Activated T-helper 1 cell treated with Interleukin-2 at 50 U/mL for 16 hours (primary cell): ENCODE measurements at places on chromosomes 5 and 9.

DNA sequence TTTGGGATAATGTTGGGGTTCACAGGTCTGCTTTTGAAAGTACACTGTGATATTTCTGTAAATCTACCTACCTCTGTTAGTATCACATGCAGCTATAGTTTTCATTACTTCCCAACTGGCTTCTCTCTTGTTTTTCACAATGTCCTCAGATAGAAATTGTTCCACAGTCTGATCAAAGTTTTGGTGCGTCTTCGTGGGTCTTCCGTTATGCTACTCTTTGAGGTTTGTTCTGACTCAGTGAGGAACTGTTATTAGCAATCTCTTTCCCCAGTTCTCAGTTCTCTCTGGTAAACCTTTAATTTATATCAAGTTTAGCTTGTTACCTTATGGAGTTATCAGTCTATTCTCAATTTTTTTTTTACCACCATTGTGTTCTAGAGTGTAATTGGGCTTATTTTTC lies 2061.2 kb upstream of the CDH9 start:
- DNase-seq: no peak

- no peak for DNase-seq
Measured at GRCh38 chr9:35892051-35892450, 14.0 kb upstream of the HRCT1 start.

DNA sequence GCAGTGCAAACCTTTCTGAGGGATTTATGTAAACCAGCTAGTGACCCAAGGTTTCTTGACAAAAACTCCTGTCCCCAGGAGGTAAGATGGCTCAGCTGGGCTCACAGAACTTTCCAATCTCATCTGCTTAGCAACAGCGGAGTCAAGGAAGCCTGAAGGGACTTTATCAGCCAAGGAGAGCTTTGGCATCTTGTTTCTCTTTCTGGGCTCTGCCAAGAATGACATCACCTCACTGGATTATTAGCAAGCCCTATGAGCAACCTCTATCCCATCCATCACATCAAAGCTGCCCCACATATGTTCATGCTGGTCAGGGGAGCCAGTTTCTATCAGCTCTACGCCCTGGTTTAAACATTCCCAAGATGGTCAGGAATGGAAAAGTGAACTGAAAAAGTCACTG lies 461.3 kb downstream of the ENC1 start:
- DNase-seq: no peak

DNA sequence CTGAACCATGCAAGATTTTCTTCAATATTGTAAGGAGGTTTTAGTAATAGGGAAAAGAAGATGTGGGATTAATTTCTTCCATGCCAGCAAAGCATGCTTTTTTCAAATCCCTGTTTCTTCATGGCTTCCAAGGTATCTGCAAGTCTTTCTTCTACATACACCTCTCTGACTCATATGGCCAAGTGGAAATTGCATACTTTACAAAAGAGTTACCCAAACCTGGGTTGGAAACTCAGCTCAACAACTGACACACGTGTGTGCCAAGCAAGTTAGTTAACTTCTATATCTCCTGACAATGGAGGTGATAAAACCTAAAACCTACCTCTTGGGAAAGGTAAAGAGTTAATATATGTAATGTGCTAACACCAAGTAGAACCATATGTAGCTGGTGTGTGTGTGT lies 28.5 kb upstream of the MAMDC2 start:
- no peak for DNase-seq

DNA sequence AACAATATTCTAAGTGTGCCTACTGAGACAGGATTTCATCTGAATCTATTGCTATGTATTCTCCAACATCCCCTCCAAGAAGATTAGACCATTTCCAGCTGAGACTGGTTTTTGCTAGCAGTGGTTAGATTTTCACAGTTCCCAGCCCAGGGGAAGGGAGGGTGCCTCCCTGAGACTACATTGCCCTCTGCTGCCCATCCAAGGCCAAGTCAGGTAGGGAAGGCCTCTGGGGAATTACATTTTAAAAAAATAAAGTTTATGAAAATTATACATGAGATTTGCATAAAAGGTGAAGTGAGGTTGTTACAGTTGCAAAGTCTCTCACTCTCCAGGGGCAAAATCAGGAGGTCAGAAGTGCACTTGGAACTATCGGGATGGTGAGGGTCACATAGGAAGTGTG lies 28.0 kb upstream of the SYK start:
- DNase-seq: no peak

DNA sequence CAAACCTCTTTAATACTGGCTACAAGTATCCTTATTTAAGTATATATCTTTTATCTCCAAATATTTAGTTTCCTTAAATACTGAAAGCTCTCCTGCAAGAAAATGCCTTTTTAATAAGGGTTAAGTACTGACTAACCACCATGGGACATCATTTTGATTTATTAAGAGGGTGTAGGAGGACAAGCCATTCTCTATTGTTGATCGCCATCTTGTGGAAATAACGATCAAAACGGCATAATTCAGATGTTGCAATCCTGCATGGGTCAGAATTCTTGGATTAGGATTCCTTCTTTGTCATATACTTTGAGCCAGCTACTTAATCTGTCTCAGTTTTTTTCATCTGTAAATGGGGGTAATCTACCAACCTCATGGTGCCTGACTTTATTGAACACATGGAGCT lies 28.7 kb upstream of the C5orf46 start:
- no peak for DNase-seq

- DNase-seq: no peak
Measured at GRCh38 chr9:13330396-13331004, 51.0 kb upstream of the MPDZ start.

- no peak for DNase-seq
Measured at GRCh38 chr9:137784641-137785513, 92.7 kb upstream of the CACNA1B start.

GRCh38 chr5:40001796-40002195 lies 577.0 kb upstream of the DAB2 start:
- no peak for DNase-seq

DNA sequence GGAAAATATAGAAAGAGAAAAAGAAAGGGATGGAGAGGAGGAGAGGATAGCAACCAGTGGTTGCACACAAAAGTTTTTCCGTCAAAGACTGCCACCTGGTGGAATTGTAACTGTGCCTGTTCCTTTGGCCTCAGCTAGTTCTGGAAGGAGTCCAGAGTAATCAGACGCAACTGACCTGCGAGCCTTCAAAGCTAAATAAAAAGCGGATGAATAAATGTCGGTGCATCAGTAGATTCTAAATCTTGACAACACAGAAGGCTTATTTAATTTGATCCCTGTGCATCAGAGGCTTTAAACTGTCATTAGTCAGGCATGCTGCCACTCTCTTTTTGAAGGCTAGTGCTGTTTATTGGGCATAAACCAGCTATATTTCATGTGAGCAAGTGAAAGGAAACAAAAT lies 132.9 kb upstream of the ACO1 start:
- DNase-seq: no peak

DNA sequence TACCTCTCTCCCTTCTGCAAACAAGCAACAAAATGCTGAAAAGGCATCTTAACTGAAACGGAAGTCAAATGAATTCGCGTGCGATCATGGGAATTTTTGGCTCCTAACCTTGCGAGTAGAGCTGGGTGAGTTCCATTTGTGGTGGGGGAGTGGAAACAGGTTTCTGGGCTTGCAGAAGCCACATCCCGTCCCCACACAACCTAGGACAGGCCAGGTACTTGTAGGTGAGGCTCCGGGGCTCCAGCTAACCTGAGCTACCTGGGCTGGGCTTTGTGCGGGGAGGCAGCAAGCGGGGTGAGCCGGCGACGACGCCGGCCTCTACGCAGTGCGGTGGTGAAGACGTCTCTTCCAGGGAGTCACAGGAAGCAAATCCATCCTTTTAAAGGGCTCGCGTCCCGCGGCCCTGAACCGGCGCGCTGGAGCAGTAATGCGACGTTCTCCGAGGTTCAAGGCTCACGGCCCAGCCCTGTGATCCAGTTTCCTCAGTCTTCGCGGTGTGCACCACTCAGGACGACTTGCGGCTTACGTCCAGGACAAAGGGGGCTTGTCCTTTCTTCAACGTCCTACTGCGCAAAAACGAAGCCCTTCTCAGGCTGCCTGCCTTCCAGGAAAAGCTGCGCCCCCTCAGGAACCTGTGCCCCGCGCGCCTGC lies 567 bp upstream of the SPIN1 start:
- DNase-seq: peak; percentile 30

- no peak for DNase-seq
Measured at GRCh38 chr9:137788561-137789294, 88.9 kb upstream of the CACNA1B start.

- DNase-seq: no peak
Measured at GRCh38 chr5:123180676-123181393, 91.8 kb downstream of the PRDM6 start.

- DNase-seq: no peak
Measured at GRCh38 chr5:91245871-91246270, 137.2 kb downstream of the ARRDC3 start.

GRCh38 chr5:133357758-133358157 lies 254.6 kb downstream of the FSTL4 start:
- no peak for DNase-seq

GRCh38 chr5:172501708-172502320 lies 47.5 kb upstream of the SH3PXD2B start:
- DNase-seq: no peak

GRCh38 chr9:134225816-134226215 lies 61.5 kb upstream of the RNU6ATAC start:
- DNase-seq: no peak

DNA sequence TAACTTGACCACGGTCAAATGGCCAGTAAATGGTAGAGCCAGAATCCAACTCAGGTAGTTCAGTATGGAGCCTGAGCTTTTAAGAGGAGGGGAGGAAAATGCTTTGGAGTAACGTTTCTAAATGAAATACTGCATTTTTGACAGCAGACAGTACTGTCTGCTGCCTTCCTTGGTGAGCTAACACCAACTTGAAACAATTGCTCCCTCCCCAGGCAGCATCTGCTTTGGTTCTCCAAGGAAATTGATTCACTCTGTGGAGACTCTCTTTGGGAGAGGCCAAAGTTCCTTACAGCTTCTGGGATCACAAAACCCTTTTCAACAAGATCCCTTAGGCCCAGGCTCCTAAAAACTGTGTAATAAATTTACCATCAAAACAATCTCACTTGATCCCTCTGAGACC lies 75.2 kb upstream of the SSBP2 start:
- DNase-seq: no peak

GRCh38 chr5:113735751-113736150 lies 222.3 kb downstream of the YTHDC2 start:
- DNase-seq: no peak

- DNase-seq: no peak
Measured at GRCh38 chr5:41735213-41735612, 135.0 kb downstream of the OXCT1 start.

DNA sequence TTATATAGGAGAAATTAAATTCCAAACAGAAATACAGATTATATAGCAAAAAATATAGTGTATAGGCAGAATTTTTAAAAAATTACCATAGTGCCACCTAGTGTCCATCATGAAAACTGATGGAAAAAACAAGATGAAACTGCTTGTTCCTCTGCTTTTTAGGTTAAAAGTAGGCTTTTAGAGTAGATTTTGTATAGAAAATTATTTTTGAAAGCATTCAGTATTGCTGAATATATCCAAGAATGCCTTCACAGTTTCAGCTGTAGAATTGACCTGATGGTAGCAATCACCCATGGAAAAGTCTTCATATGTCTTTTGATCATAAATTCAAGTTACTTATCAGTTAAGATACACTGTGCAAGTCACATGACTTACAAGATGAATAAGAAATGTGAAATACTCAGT lies 19.7 kb downstream of the RIOK2 start:
- no peak for DNase-seq

GRCh38 chr5:179253730-179254129 lies 91.5 kb downstream of the ADAMTS2 start:
- no peak for DNase-seq

DNA sequence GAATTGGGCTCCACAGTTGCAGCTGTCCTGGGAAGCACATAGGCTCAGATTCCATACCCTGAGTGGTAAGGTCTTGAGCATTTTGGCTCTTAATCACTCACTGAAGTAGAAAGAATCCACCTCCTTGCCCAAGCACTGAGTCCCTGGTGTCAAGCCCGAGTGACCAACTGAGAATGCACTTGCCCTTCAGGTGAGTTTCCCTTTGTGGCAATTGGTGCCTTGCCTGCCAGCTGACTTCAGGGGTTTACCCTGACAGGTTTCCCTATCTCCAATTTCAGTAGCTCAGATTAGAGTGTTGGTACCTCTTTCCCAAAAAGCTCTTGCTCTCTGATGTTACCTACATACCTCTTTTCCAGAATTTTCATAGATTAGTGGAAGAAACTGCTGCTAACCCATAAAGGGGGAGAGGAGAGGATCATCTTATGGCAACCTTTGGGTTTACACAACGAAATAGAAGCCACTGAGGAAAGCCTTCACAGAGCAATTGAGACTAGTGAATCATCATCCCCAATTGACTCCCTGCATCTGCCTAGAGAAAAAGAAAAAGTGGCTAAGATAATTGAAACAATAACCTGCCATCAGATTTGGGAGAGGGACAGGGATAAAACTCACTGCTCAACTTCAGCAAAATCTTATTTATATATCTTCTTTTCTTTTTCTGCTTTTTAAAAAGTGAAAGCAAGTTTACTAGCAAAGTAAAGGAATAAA lies 48.6 kb downstream of the CCL28 start:
- no peak for DNase-seq

DNA sequence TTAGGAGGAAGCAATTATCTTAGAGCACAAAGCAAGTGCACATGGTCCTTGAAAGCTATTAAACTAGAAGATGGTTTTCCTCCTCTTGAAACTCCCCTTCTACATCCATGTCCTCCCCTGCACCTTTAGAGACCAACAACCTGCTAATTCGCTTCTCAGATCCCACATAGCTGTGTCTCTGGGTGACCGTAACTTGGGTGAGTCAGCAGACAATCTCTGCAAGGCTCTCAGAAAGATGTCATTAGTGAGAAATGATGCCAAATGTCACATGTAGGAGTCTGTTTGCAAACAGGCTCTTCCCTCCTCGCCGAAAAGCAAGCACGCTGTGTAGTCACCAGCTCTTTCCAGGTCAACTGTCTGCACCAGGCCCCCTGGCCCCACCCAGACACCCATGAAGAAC lies 291.8 kb downstream of the SLIT3 start:
- DNase-seq: no peak

DNA sequence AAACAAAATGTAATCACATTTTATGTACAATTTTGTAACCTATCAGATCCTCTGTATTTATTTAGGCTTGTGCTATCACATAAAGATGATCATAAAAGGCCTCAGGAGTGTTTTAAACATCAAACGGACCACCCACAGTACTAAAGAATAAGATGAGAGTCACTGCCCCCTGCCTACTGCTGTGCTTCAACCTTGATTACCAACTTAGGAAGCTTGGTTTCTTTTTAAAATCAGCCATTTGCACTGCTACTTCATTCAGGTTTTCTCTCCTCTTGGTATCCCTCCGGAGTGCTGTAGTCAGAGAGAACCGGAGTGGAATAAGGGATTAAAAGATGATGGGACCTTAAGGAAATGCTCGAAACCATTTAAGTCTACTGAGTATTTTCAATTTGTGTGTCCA lies 6.9 kb downstream of the C7 start:
- DNase-seq: no peak
